ENCODE measurements at places on chromosomes 5 and 9.

- DNase-seq, result no peak
Observed at GRCh38 chr9:34170237-34170991, 8.4 kb upstream of the UBAP1 start.

DNA sequence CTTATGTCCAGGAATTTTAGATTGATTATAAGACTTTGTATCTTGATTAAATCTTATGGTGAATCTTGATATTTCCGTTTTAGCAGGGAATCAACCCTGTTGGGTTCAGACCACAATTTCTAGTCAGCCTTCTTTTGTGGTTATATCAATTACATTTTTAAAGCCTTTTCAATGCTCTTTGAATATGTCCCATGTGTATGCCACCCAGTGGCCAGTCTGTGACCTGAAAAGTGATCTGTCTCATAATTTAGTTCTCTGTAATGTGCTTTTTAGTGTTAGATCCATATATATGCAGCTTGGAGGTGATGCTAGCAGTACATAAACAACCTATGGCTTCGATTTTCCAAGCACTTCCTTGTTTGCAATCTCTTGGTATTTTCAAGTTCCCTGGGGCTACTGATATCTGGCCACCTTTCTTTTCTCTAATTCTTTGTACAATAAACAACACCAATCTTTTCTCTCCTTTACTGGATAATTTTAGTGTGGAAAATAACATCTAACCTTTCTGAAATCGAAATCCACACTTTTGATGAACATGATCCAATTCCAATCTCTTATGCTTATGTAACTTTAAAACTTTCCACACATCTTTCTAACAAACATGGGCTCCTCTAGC is 28.8 kb downstream of the PDE8B start:
- peak; percentile 9 for DNase-seq

- no peak for DNase-seq
Observed at GRCh38 chr5:55429613-55430253, 105.0 kb downstream of the PLPP1 start.

DNA sequence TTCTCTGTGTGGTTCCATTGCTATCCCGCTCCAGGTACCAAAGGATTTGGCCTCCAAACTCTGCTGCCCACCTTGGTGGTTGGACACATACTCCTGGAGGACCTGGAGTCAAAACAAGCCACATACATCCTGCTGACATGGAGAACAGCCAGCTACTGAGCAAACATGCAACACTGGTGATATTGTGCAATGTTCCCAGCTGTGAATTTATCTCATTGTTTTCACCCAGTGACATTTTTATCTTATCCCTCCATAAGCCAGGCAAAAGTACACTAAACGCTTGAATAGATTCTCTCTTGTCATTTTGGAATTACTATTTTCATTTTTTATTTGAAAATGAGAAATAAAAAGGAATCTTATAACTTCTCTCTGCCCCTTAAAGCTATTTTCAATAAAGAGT is 11.1 kb upstream of the CTSL start:
- peak; percentile 63 for DNase-seq

- no peak for DNase-seq
Observed at GRCh38 chr9:107577140-107577776, 87.7 kb upstream of the KLF4 start.

DNA sequence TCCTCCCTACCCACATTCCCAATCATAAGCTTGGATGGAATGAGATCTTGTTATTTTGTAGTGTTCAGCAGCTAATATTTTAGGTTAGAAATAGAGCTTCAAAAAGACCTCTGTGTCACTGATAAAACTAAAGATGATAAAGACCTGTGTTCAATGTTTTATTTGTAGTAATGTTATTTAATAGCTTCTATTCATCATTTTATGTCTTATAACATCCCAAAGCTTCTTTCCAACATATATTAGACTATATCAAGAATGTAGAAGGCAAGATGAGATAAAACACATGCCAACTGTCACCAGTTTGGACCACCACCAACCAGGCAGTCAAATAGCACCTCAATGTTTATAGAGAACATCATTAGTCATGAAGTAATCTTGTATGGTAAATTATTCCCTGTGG is 409.5 kb upstream of the ITGA1 start:
- DNase-seq, result no peak

GRCh38 chr9:97572196-97572891 is 60.8 kb downstream of the TSTD2 start:
- DNase-seq, result no peak

DNA sequence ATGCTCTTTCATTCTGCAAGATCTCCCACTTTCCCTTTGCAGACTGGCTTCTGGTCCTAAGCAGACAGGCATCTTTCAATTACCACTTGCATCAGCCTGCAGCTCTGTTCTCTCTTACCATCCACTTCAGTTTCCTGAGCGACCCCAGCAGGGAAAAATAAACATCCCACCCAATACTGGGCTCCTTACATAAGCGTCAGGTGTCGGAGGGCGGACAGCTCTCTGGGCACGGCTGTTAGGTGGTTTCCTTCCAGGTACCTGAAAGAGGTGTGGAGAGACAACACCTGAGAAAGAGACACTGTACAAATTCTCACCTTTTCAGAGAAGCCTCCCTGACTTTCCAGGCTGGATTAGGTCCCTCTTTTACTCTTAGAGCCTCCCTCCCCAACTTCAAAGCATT is 145.1 kb upstream of the PANK3 start:
- DNase-seq, result no peak

GRCh38 chr9:107653263-107653821 is 163.8 kb upstream of the KLF4 start:
- no peak for DNase-seq

DNA sequence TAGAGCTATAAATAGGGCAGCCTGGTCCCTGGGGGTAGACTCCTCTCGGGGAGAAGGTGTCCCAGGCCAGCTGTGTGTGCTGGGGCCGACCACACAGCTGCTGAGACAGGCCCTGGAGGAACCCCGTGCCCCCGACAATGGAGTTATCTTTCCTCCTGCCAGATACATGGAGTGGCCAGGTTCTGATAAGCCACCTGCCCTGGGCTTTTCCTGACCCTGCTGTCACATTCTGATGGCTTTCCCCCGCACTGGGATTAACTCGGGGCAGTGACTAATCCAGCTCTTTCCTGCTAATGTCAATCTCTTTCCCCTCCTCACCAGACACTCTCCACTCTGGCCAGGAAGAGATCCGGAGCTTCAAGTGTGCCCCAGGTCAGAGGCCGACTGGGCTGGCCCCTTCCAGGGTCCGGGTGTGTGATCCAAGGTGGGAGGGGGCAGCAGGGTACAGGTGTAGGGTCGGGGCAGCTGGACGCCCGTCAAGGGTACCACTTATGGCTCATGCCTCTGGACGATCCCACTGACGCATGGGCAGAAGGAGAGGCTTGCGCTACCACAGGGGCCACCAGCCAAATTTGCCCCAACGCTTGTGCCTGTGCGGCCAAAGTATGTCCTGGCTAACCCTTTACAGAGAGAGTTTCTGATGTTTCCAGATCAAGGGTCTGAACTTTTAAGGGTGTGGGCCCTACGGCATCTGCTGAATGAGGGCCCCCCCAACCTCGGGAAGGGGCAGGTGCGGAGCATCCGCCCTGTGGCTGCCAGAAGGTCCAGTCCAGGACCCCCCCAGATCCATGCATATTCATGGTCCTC is 20.6 kb upstream of the COL5A1 start:
- DNase-seq, result no peak

DNA sequence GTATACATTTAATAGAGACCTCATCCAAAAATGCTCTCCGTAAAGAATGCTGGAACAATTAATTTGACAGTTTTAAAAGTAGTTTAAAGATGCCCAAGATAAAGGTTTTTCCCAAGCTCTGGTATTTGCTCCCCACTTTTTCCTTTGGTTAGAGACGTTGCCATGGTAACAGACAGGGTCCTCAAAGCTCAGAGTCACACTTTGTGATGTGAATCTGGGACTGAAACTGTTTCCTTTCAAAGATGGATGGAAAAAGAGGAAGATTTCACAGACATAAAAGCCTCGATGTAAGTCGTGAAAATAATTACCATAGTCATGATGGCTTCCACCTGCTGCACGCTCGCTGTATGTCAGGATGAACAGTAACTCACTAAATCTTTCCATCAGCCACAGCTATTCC is 229.5 kb downstream of the MSX2 start:
- DNase-seq, result no peak

DNA sequence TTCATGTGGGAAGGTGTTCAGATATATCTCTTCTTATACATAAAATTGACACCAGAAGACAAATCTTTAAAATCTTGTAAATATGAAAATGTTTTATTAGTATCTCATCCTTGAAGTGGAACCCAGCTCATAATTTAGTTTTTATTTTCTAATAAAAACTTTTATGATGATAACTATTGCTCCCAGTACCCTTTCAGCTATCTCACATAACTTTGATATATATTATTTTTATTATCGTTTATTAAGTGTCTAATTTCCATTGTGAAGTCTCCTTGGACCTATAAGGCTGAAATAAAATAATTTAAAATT is 16.0 kb downstream of the PCDHB15 start:
- DNase-seq, result no peak

- DNase-seq, result no peak
Observed at GRCh38 chr5:13945271-13945670, 783 bp upstream of the DNAH5 start.

- no peak for DNase-seq
Observed at GRCh38 chr9:97563458-97564135, 62.1 kb downstream of the TMOD1 start.

- no peak for DNase-seq
Observed at GRCh38 chr9:12614488-12614887, 78.7 kb upstream of the TYRP1 start.

GRCh38 chr9:738209-738915 is 103.1 kb upstream of the DMRT1 start:
- DNase-seq, result peak; percentile 94
